ENCODE measurements at places on chromosomes 12 and 14.

DNA sequence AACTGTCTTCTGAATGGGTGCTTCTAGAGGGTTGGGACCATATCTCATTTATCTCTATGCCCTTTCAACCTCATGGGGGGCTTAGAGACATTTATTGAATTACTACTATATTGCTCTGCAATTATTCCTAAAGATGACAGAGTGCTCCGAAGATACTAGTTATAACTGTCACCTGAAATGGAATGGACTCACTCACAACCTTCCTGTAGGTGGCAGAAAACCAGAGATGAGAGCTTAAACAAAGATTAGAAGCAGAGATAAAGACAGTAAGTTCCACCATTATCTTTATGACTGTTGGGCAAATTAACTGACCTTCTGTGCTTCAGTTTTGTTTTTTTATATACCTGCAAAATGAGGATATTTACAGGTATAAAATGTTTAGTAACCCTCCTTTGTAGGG is 31.5 kb upstream of the GTF2A1 start:
- H3K4me1 ChIP-seq: peaks cover 10% of the 10 kb centered on the region
- no peak for DNase-seq
- no peaks in the 10 kb centered on the region for H3K27me3 ChIP-seq
- H3K36me3 ChIP-seq: no peaks in the 10 kb centered on the region
- no peak overlapping the region for H3K4me3 ChIP-seq
- H3K27ac ChIP-seq: no peak overlapping the region

DNA sequence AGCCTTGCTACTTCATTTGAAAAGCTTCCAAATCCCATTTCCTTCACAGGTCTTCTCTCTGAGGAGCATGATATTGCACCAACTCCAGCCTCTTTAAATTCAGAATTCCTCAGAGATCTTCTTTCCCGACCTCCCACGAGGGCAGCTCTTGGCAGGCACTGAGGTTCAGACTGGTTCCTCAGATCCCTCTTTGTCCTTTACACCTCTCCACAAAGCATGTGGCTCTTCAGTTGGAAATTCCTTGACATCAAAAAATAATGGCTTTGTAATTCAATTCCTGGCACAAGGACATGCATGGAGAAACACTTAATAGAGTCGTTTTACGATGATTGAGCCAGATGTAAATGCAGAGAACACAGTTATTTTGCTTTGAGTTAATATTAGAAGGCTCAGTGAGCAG is 63.2 kb upstream of the TMX1 start:
- no peak for DNase-seq
- H3K4me3 ChIP-seq: no peak overlapping the region
- H3K27me3 ChIP-seq: peaks cover 3% of the 10 kb centered on the region
- no peaks in the 10 kb centered on the region for H3K36me3 ChIP-seq
- peak overlapping the region; percentile 20 for H3K27ac ChIP-seq
- H3K4me1 ChIP-seq: peaks cover 5% of the 10 kb centered on the region

- DNase-seq: no peak
- H3K4me3 ChIP-seq: no peak overlapping the region
- H3K27ac ChIP-seq: no peak overlapping the region
- H3K27me3 ChIP-seq: no peaks in the 10 kb centered on the region
Observed at GRCh38 chr12:82473111-82473754, 114.9 kb downstream of the METTL25 start.

GRCh38 chr14:62081951-62082350 is 319.7 kb downstream of the SNAPC1 start:
- no peaks in the 10 kb centered on the region for H3K36me3 ChIP-seq
- H3K27ac ChIP-seq: no peak overlapping the region
- no peak for DNase-seq
- no peaks in the 10 kb centered on the region for H3K27me3 ChIP-seq
- no peak overlapping the region for H3K4me3 ChIP-seq

- peaks cover 10% of the 10 kb centered on the region for H3K4me1 ChIP-seq
- no peak for DNase-seq
- no peak overlapping the region for H3K4me3 ChIP-seq
- no peak overlapping the region for H3K27ac ChIP-seq
- H3K36me3 ChIP-seq: no peaks in the 10 kb centered on the region
- H3K27me3 ChIP-seq: no peaks in the 10 kb centered on the region
Observed at GRCh38 chr14:63478010-63478409, 65.2 kb downstream of the PPP2R5E start.

- H3K36me3 ChIP-seq: peaks cover 33% of the 10 kb centered on the region
- H3K4me1 ChIP-seq: peaks cover 32% of the 10 kb centered on the region
- H3K4me3 ChIP-seq: no peak overlapping the region
- DNase-seq: no peak
Observed at GRCh38 chr12:131989021-131989420, 39.3 kb downstream of the EP400 start.

- no peak for DNase-seq
- H3K27ac ChIP-seq: no peak overlapping the region
- peaks cover 5% of the 10 kb centered on the region for H3K36me3 ChIP-seq
- peak overlapping the region; percentile 93 for H3K4me3 ChIP-seq
- H3K4me1 ChIP-seq: peaks cover 30% of the 10 kb centered on the region
- H3K27me3 ChIP-seq: peaks cover 6% of the 10 kb centered on the region
Observed at GRCh38 chr14:68977180-68977717, 1.9 kb downstream of the ACTN1 start.

- no peak overlapping the region for H3K27ac ChIP-seq
- DNase-seq: no peak
- H3K36me3 ChIP-seq: no peaks in the 10 kb centered on the region
- H3K27me3 ChIP-seq: no peaks in the 10 kb centered on the region
- H3K4me1 ChIP-seq: no peaks in the 10 kb centered on the region
- H3K4me3 ChIP-seq: no peak overlapping the region
Observed at GRCh38 chr12:64154677-64155076, 67.4 kb downstream of the KICS2 start.

GRCh38 chr12:102479099-102479885 is 1.1 kb downstream of the IGF1 start:
- no peaks in the 10 kb centered on the region for H3K27me3 ChIP-seq
- no peak for DNase-seq
- no peaks in the 10 kb centered on the region for H3K4me1 ChIP-seq
- no peaks in the 10 kb centered on the region for H3K36me3 ChIP-seq
- no peak overlapping the region for H3K27ac ChIP-seq

- no peak for DNase-seq
- peaks cover 75% of the 10 kb centered on the region for H3K4me1 ChIP-seq
- peak overlapping the region; percentile 78 for H3K27ac ChIP-seq
- H3K36me3 ChIP-seq: peaks cover 6% of the 10 kb centered on the region
- no peaks in the 10 kb centered on the region for H3K27me3 ChIP-seq
- no peak overlapping the region for H3K4me3 ChIP-seq
Observed at GRCh38 chr12:51836041-51836826, 12.3 kb downstream of the FIGNL2 start.

DNA sequence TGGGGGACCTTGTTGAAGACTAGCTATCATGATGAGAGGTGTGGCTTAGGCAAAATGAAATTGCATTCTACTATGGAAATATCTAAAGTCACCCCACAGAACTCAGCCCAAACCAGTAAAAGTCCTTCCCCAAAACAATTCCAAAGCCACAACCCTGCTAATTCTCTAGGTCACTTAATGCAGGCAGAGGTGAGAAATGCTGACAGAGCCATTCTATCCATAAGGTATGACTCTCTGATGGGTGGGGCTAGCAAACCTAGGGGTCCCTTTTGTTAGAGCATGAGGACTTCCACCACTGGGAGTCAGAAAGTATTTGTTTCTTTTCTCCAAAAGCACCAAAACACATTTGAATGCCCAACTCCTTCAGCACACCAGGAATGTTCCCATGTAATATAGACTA is 12.7 kb upstream of the BMP4 start:
- no peaks in the 10 kb centered on the region for H3K4me1 ChIP-seq
- no peaks in the 10 kb centered on the region for H3K36me3 ChIP-seq
- no peak overlapping the region for H3K27ac ChIP-seq
- H3K27me3 ChIP-seq: peaks cover 42% of the 10 kb centered on the region
- H3K4me3 ChIP-seq: no peak overlapping the region

GRCh38 chr12:32322354-32322753 is 77.0 kb upstream of the FGD4 start:
- no peak for DNase-seq
- no peak overlapping the region for H3K27ac ChIP-seq
- no peak overlapping the region for H3K4me3 ChIP-seq
- H3K4me1 ChIP-seq: no peaks in the 10 kb centered on the region
- no peaks in the 10 kb centered on the region for H3K27me3 ChIP-seq

DNA sequence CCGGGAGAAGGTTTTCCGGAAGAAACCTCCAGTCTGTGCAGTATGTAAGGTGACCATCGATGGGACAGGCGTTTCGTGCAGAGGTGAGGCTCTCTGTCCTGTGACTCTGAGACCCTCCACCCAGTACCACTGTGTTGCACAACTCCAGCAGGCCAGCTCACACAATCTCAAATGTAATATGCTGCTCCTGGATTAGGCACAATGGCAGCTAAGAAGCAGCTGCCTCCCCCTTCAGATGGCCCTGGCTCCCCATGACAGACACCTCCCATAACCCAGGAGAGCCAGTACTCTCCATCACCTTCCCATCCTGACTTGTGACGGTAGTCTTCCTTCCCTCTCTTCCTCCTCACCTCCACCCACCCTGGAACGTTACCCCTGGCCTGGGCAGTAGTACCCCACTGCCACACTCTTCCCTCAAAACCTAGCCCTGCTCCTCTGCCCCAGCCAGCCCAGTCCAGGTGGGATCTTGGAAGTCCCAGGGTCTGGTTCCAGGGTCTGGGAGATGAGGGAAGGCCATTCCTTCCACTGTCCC is 2.1 kb downstream of the TNS2 start:
- peaks cover 2% of the 10 kb centered on the region for H3K27me3 ChIP-seq
- H3K36me3 ChIP-seq: no peaks in the 10 kb centered on the region
- no peak overlapping the region for H3K27ac ChIP-seq
- no peak for DNase-seq
- peaks cover 56% of the 10 kb centered on the region for H3K4me1 ChIP-seq
- peak overlapping the region; percentile 88 for H3K4me3 ChIP-seq

GRCh38 chr12:124188561-124189405 is 106.1 kb upstream of the RFLNA start:
- H3K27me3 ChIP-seq: no peaks in the 10 kb centered on the region
- peaks cover 31% of the 10 kb centered on the region for H3K4me1 ChIP-seq

GRCh38 chr14:91059576-91060350 is 678 bp downstream of the RPS6KA5 start:
- H3K27me3 ChIP-seq: no peaks in the 10 kb centered on the region
- no peak overlapping the region for H3K27ac ChIP-seq
- H3K4me1 ChIP-seq: peaks cover 7% of the 10 kb centered on the region
- peak; percentile 21 for DNase-seq
- H3K4me3 ChIP-seq: peak overlapping the region; percentile 82
- H3K36me3 ChIP-seq: no peaks in the 10 kb centered on the region

DNA sequence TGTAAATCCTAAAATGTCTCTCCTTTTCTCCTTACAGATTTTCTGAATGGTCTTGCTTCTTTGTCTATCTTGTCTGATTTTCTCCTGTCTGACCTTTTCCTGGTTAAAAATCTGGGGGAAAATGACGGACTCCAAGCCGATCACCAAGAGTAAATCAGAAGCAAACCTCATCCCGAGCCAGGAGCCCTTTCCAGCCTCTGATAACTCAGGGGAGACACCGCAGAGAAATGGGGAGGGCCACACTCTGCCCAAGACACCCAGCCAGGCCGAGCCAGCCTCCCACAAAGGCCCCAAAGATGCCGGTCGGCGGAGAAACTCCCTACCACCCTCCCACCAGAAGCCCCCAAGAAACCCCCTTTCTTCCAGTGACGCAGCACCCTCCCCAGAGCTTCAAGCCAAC is 23.0 kb downstream of the ACACB start:
- no peaks in the 10 kb centered on the region for H3K27me3 ChIP-seq
- no peaks in the 10 kb centered on the region for H3K4me1 ChIP-seq
- H3K4me3 ChIP-seq: no peak overlapping the region
- peaks cover 2% of the 10 kb centered on the region for H3K36me3 ChIP-seq
- no peak for DNase-seq

DNA sequence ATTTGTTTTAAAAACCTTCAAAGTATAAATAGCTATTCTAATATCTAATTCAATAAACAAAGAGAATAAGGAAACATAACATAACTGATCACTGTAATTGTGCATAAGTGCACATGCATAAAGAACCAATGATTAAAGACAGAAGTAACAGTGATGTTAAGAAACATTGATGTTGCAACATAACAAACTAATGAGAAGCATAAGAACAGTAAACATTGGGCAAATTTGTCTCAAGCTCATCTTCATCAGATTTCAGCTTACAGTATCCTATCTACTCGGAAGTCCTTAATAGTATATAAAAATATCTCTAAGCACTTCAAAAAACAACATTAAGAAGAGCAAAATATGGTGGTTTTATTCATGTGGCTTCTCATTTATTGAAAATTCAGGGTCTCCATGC is 97.6 kb downstream of the GARIN6 start:
- H3K36me3 ChIP-seq: no peaks in the 10 kb centered on the region
- H3K27me3 ChIP-seq: no peaks in the 10 kb centered on the region
- no peak overlapping the region for H3K27ac ChIP-seq
- H3K4me3 ChIP-seq: no peak overlapping the region

GRCh38 chr12:48532601-48533000 is 7.2 kb downstream of the OR8S1 start:
- H3K27ac ChIP-seq: no peak overlapping the region
- DNase-seq: no peak
- no peaks in the 10 kb centered on the region for H3K4me1 ChIP-seq
- H3K4me3 ChIP-seq: no peak overlapping the region
- H3K36me3 ChIP-seq: no peaks in the 10 kb centered on the region

DNA sequence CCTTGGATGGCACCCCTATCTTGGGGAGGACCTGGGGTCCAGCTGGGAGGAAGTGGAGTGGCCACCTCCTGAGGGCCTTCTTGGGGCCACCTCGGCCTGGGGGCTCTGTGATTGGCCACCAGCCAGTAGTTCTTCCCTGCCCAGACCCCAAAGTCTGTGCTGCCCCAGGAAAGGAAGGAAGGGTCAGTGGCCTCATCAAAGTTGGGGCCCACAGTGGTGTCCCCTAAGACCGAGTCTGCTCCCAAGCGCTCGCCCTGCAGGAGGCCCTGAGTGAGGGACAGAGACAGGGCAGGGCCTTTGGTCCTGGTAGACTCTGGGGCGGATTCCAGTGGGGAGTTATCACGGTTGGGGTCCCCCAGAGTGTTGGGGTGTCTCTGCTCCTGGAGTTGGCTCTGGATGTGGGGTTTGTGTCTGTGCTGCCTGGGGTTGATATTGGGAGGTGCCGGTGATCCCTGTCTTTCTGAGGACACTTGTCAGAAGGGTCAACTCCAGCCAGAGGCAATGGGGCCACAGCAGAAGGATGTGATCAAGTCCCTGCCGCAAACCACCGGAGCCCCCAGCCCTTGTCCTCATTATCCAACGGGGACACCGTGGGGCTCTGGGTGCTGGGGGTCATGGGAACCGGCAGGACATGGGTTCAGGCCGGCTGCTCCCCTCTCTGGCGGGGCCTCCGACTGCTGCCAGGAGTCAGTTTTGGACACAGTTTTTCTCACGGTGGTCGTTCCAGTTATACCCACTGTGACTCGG is 364.3 kb downstream of the TMEM121 start:
- no peaks in the 10 kb centered on the region for H3K4me1 ChIP-seq
- H3K27me3 ChIP-seq: no peaks in the 10 kb centered on the region
- no peak overlapping the region for H3K4me3 ChIP-seq
- no peak overlapping the region for H3K27ac ChIP-seq
- DNase-seq: no peak
- no peaks in the 10 kb centered on the region for H3K36me3 ChIP-seq

- no peak overlapping the region for H3K27ac ChIP-seq
- no peaks in the 10 kb centered on the region for H3K27me3 ChIP-seq
- H3K36me3 ChIP-seq: peaks cover 15% of the 10 kb centered on the region
- peaks cover 25% of the 10 kb centered on the region for H3K4me1 ChIP-seq
- no peak overlapping the region for H3K4me3 ChIP-seq
Observed at GRCh38 chr14:54866588-54866987, 36.0 kb downstream of the GCH1 start.

GRCh38 chr12:113962733-113963132 is 3.4 kb downstream of the RBM19 start:
- peak overlapping the region; percentile 36 for H3K4me3 ChIP-seq
- no peak for DNase-seq
- peaks cover 6% of the 10 kb centered on the region for H3K36me3 ChIP-seq
- H3K4me1 ChIP-seq: peaks cover 16% of the 10 kb centered on the region
- H3K27me3 ChIP-seq: peaks cover 8% of the 10 kb centered on the region
